T-cell (primary cell): ENCODE measurements at places on chromosomes 12 and 14. TPM values are rescaled to one million over a fixed set of nuclear protein-coding genes. Genes with fewer than 3 reads are reported as not detected.

DNA sequence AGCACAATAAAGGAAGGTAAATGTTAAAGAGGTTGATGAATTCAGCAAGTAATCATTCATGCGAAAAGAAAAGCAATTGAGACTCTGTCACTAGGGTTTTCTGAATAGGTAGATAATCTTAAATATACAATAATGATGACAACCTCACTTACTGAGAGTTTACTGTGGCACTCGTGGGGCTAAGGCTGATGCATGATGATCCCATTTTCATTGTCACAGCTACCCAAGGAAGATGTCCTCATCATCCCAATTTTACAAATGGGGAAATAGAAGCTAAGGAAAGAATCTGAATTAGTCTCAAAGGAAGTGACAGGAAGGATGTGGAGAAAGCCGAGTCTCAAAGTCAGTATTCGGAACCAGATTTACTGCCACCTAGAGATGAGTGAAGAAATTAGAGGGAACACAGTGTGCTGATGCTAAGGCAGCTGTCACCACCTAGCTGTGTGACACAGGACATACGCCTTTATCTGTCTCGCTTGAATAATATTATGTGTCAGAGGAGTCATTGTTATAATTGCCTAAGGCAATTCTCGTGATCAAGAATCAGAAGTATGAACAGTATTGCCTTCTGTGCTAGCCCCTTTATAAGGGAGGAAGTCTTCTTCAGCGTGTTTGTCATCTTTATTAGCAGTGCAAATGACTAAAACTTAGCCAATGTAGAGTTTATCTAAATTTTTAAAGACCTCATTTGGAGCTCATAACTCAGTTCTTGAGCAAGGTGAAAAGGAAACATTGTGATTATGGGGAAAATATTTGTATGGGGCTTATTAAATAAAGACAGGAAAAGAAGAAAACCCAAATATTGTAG, 63.2 kb downstream of the ERGIC2 start:
- H3K27ac ChIP-seq: no peak overlapping the region
- H3K4me1 ChIP-seq: no peaks in the 10 kb centered on the region

The TSHR gene
- 1.3 TPM for total RNA-seq

DNA sequence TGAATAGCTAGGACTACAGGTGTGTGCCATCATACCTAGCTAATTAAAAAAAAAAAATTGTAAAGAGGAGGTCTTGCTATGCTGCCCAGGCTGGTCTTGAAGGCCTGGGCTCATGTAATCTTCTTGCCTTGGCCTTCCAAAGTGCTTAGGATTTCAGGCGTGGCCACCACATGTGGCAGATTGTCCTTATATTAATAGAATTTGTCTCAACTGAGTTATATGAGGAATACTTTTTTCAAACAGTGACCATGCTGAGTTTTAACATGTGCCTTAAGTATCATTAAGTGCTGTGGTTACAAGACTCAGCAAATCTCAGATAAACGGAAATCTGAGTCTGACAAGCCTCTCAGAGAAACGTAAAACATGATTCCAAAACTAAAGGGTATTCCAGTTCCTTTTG, 83.2 kb upstream of the FERMT2 start:
- H3K4me3 ChIP-seq: no peak overlapping the region
- H3K27ac ChIP-seq: no peak overlapping the region
- no peaks in the 10 kb centered on the region for H3K27me3 ChIP-seq

GRCh38 chr12:93460902-93461301, 6.4 kb upstream of the MRPL42 start:
- H3K4me3 ChIP-seq: no peak overlapping the region
- DNase-seq: no peak
- no peaks in the 10 kb centered on the region for H3K27me3 ChIP-seq
- H3K36me3 ChIP-seq: no peaks in the 10 kb centered on the region

GRCh38 chr14:30988509-30988908, 36.9 kb upstream of the AP4S1 start:
- no peak for DNase-seq
- H3K4me1 ChIP-seq: no peaks in the 10 kb centered on the region
- no peak overlapping the region for H3K4me3 ChIP-seq

DNA sequence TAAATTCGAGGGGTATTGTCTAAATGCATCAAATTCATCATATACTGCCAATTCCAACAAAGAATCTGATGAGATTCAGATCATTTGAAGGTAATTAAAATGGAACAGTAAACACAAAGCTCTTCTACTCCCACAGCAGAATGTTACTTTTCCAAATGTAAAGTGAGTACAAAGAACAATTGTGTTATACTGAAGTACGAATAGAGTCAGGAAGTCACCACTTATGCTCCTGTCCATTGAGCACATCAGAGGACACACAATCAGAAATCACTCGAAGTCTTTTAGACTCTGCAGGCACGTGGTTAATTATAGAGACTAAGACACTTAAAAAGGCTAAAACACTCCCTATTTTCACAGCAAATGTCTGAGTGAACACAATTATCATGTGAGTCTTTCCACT, 388.5 kb upstream of the MIS18BP1 start:
- H3K4me3 ChIP-seq: no peak overlapping the region
- H3K36me3 ChIP-seq: no peaks in the 10 kb centered on the region
- no peak for DNase-seq
- H3K4me1 ChIP-seq: no peaks in the 10 kb centered on the region
- H3K27ac ChIP-seq: no peak overlapping the region

DNA sequence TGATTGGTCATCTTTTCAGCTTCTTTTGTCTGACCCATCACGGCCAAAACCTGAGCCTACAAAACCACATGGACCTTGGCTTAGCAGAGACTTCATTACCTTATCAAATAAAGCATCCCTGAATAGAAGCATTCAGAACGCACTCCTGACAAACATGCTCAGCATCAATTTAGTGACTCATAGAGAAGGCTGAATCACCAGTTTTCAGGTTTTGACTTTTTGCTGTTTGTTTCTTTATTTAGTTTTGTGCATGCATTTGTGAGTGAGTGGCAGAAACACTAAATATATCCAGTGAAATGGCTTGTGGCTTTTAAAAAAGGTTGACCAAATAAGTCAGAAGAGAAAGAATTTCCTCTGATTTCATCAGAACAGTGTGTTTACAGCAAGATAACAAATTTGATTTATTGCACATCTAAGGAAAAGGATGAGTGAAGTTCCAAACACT, 19.0 kb upstream of the OVCH1 start:
- no peak overlapping the region for H3K27ac ChIP-seq
- no peaks in the 10 kb centered on the region for H3K4me1 ChIP-seq
- peaks cover 5% of the 10 kb centered on the region for H3K27me3 ChIP-seq

The ACSM4 gene
- total RNA-seq: not detected

GRCh38 chr14:85146779-85147178, 383.2 kb upstream of the FLRT2 start:
- H3K27me3 ChIP-seq: no peaks in the 10 kb centered on the region
- H3K4me3 ChIP-seq: no peak overlapping the region
- no peaks in the 10 kb centered on the region for H3K4me1 ChIP-seq

- H3K27me3 ChIP-seq: no peaks in the 10 kb centered on the region
- no peak overlapping the region for H3K27ac ChIP-seq
- no peaks in the 10 kb centered on the region for H3K4me1 ChIP-seq
- H3K36me3 ChIP-seq: no peaks in the 10 kb centered on the region
- H3K4me3 ChIP-seq: no peak overlapping the region
These were observed 6.9 kb upstream of the NTS start for GRCh38 chr12:85866986-85867776.
